Fibroblast of lung (primary cell): ENCODE measurements at places on chromosomes 1 and 21.

DNA sequence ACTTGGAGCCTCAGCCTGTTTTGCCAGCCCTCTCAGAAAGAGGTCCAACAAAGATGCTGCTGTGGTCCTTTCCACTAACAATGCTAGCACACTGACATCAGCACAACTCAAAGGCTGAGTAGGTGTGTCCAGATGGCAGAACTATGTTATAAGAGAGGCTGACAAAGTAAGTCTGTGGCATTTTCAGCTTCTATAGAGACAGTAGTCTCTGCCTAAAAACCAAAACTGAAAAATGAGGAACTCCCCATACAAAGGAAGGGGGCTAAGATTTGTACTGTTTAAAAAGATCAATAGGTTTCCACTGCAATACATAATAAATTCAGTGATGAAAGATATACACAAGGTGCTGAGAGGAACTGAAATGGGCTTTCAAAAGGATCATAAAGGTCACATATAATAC lies 12.3 kb downstream of the ERO1B start:
- no peak for DNase-seq

DNA sequence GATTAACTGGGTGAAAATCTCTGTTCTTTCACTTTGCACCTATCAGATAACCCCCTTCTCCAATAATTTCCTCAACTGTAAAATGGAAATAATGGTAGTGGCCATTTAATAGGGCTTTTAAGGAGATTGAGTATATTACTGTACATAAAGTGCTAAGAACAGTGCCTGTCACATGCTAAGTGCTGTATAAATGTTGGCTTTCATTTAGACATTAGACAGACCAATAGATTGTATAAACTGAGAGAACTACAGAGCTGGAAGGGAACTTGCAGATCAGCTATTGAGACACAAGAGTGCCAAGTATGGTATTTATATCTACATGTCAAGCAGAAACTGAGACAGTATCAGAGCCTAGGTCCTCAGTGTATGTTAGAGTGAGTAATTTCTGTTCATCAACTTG lies 934.7 kb downstream of the PLA2G4A start:
- DNase-seq, result no peak

GRCh38 chr21:39073063-39073462 lies 110.2 kb downstream of the PSMG1 start:
- DNase-seq, result no peak

DNA sequence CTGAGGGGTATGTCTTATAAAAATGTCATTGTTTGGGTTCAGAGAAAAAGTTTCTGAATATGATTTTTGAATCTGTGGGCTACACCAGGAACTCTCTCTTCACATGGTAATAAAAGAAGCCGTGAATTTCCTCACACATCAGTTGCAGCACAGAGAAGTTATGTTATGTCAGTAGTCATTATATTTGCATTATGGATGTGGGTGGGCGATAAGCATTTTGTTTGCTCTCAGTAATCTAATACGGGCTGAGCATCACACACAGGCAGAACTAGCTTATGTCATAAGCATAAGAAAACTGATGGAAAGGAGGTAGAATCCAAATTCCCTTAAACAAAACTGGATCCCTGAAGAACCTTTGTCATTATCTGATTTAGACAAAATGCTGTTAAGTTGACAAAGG lies 70.8 kb downstream of the PRDM2 start:
- DNase-seq, result no peak

DNA sequence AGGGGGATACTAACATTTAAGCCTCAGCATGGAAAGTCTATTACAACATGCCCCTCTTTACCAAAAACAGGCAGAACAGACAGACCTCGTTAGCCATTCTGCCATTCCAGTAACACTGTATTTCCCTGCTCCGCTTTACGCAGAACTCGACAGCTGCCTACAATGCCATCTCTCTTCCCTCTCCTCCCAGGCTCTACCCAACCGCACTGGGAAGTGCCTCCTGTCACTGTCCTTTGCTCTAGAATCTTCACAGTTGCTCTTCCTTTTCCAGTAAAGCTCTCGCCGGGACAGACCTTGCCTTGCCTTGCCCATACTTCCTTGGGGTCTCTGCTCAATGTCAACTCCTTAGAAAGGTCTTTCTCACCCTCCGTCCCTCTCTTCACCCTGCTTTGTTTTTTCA lies 22.8 kb downstream of the COA6 start:
- DNase-seq, result no peak

- peak; percentile 17 for DNase-seq
Measured at GRCh38 chr1:106276871-106277270, 779.6 kb upstream of the PRMT6 start.
